NCI-H2029 (cell line): ENCODE measurements at places on chromosomes 11 and 22.

- no peak for DNase-seq
Observed at GRCh38 chr11:70298243-70298915, 27.9 kb downstream of the PPFIA1 start.

- no peak for DNase-seq
Observed at GRCh38 chr22:19961868-19962245, 20.2 kb upstream of the TXNRD2 start.

GRCh38 chr11:95419915-95420314 lies 188.9 kb upstream of the SESN3 start:
- no peak for DNase-seq

- no peak for DNase-seq
Observed at GRCh38 chr11:129729823-129730222, 85.8 kb upstream of the TMEM45B start.

DNA sequence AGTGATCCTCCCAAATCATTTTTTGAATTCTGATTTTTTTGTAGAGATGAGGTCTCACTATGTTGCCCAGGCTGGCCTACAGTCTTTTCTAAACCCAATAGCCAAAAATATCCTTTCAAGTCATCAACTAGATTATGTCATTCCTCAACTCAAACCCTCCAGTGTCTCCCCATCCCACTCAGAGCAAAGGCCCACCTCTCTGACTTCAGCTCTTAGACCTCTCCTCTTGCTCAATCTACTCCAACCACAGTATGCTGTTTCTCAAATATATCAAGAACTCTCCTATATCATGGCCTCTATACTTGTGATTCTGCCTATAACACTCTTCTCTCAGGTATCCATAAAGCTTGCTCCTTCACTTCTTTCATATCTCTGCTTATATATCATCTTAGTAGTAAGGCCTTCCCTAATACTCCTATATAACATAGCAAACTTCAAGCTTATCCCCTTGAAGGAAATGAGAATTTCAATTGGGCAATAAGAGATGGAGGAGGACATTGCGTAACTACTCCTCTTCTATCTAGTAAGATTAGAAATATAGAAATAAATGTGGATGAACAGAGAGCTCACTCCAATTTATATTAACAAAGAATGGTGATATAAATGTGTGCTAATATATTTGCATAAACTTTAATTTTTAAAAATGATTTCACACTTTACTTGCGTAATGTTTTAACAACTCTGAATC lies 24.5 kb downstream of the DLG2 start:
- DNase-seq, result no peak

- DNase-seq, result no peak
Observed at GRCh38 chr11:19615341-19616183, 97.1 kb upstream of the NAV2 start.

DNA sequence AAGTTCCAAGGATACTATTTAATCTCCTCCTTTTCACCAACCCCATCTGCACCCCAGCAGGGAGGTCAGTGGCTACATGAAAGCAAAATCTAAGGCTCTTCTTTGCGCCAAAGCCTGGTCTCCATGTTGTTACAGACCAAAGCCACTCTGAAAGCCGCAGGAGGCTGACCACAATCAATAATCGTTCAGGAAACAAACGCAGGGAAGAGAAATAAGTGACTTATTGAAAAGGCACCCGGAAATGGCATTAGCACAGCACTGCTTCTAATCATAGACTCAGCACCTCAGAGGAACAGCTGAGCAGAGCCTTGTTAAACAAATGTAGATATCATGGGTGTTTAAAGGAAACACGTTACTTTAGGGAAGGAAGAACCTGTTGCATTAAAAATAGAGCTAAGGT lies 183.9 kb downstream of the KIRREL3 start:
- DNase-seq, result peak; percentile 36

DNA sequence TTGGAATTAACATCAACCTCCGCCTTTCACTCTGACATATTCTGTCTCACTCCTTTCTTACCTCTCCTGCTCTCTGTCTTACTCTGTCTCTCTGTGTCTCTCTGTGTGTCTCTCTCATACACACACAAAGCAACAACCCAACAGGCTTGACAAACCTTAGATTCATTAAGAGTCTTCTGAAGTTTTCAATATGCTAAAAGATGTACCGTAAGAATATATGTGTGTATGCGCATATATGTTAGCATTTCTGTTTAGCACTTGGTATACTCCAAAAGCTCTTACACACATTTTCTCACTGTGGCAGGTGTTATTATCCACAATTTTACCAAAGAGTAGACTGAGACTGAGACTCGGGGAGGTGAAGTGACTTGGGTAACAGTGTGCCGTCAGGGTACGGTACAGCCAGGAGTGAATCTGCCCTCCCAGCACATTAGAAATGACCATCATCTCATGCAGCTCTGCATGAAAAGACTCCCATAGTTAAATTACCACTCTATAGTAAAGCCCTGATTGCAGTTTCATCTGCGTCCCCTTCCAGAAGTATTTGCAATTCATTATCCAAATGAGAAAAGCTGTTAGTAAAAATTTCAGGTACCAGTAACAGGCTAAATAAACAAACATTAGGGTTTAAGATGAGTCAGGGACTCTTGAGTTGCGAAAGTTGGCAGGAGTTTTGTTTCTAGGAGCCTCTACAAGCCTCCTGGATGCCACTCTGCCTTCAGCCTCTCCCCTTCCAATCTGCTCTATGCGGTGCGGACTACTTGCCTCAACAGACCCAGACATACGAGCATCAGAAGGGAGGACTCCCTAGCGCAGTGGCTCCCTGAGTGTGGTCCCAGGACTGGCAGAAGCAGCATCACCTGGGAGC lies 195.2 kb upstream of the TMEM45B start:
- peak; percentile 64 for DNase-seq

- peak; percentile 64 for DNase-seq
Observed at GRCh38 chr22:50218996-50219727, 18.4 kb downstream of the SELENOO start.

GRCh38 chr11:2393941-2394817 lies 6.4 kb upstream of the TSSC4 start:
- DNase-seq, result no peak

- DNase-seq, result no peak
Observed at GRCh38 chr22:43946384-43946667, 8.9 kb upstream of the SAMM50 start.

- no peak for DNase-seq
Observed at GRCh38 chr22:24512043-24512442, 16.9 kb downstream of the UPB1 start.

DNA sequence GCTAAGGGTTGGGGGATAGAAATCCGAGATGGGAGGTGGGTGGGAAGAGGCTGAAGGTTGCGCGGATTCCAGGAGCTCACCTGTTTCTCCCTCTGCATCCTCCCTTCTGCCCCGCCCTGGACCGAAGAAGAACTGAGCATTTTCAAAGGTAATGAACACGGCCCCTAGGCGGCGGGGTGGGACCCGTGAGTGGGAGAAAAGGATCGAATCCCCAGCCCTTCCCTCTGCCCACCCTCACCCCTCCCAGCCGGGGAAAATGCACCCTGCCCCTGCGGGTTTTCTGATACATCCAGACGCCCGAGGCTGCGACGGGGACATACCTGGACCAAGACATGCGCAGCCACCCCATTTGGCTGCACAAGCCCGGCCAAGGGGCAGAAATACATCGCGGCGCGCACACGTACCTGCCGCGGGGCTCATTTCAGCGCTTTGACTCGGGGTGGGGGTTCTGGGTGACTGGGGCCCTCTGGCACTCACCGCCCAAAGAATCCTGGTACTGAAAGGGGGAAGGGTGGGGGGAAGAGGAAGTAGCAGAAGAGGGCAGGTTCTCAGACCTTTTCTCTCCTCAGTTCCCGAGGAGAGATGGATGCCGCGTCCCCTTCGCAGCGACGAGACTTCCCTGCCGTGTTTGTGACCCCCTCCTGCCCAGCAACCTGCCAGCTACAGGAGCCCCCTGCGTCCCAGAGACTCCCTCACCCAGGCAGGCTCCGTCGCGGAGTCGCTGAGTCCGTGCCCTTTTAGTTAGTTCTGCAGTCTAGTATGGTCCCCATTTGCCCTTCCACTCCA lies 6.0 kb downstream of the VSIG2 start:
- no peak for DNase-seq

DNA sequence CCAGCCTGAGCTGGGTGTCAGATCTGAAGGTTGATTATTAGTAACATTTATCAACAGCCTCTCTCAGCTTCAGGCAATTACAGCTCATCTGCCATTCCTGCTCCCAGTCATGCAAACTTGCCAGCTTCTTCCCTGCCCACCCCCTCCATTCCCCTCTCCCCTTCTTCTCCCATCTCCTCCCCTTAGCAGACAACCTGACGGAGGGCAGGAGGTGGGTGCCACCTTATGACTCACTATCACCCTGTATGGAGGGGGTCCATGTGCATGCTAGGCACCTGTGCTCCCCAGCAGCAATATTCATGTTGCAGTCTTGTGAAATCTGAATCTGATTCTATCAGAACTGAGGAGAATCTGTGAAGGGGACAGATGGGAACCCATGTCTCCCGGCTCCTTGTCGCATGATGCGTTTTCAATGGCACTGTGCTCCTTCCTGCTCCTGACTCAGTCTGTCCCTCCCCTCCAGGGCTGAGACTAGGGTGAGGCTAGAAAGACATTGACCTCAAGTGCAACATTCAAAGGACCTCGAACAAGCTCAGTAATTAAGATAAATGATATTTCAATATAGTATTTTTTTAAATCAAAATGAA lies 46.3 kb upstream of the TUB start:
- no peak for DNase-seq

DNA sequence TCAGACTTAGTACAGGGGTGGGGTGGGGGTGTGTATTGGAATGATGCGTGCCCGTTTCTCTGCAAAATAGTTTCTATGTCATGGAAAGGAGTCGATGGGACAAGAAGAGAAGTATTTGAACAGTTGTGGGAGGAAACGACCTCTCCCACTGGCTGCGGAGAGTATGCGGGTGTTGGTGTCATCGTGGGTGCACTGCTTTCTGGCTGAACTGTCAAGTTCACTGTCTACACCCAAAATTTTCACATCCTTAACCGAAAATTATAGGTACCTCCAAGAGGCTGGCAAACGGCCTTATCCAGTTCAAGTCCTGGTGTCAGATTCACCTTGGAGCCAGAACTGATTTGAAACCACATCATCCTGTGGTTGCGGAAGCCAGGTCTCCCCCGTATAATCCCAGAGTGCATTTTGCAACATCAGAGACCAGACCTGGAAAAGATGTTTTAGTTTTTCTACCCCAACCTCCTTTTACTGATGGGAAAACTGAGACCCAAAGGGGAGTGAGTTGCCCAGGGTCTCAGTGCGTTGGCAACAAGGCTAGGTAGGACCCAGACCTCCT lies 497 bp upstream of the SSRP1 start:
- DNase-seq, result no peak

GRCh38 chr11:8988329-8989234 lies 15.2 kb downstream of the NRIP3 start:
- no peak for DNase-seq

GRCh38 chr11:108203075-108203474 lies 19.4 kb downstream of the NPAT start:
- no peak for DNase-seq

- peak; percentile 58 for DNase-seq
Observed at GRCh38 chr11:33701302-33702230, 940 bp upstream of the C11orf91 start.

DNA sequence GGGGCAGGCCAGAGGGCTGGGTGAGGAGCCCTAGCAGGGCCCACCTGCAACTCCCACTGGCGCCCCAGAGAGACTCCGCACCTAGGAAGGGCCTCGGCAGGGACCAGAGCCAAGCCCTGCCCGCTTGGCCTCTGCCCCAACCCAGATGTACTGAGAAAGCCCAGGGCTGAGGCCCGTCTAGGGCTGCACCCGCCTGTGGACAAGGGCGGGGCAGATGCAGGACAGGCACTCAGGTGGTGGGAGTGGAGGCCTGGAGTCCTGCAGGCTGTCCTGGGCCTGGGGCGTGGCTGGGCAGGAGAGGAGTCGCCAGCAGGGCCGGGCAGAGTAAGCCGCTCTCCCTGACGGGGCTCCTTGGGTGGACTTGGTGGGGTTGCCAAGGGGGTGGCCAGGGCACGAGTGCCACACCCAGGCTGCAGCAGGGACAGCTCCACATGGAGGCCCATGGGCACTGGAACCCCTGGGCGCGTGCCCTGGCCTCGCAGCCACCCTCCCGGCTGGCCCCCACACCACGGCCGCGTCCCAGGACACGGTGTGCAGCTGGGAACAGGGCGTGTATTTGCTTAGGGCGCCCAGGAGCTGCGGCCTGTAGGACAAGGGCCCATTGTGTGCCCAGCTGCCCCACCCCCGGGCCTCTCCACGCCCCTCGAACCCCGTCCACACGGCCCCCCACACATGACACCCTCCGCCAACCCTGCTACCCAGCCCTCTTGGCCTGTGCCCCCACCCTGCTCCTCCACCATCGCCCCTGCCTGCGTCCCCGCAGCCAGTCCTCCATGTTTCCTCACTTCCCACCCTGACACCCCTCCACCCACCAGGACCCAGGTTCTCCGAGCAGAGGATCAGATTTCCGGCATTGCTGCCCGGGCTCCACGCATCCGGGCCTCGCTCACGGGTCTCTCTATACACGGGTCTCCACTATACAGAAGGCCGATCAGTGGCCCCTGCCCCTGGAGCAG lies 11.3 kb upstream of the PIM3 start:
- DNase-seq, result no peak

- no peak for DNase-seq
Observed at GRCh38 chr22:17607891-17608521, 20.5 kb downstream of the ATP6V1E1 start.

- no peak for DNase-seq
Observed at GRCh38 chr11:128709402-128709801, 15.5 kb downstream of the FLI1 start.

- DNase-seq, result peak; percentile 83
Observed at GRCh38 chr11:61509043-61510029, 787 bp downstream of the LRRC10B start.

GRCh38 chr22:23302171-23303002 lies 122.1 kb downstream of the BCR start:
- DNase-seq, result no peak

GRCh38 chr11:62223095-62223494 lies 14.6 kb downstream of the SCGB2A1 start:
- DNase-seq, result no peak
